ENCODE measurements at places on chromosomes 16 and 17.
A peak's percentile ranks its signal among the peaks of the same experiment; 100 is the strongest.

DNA sequence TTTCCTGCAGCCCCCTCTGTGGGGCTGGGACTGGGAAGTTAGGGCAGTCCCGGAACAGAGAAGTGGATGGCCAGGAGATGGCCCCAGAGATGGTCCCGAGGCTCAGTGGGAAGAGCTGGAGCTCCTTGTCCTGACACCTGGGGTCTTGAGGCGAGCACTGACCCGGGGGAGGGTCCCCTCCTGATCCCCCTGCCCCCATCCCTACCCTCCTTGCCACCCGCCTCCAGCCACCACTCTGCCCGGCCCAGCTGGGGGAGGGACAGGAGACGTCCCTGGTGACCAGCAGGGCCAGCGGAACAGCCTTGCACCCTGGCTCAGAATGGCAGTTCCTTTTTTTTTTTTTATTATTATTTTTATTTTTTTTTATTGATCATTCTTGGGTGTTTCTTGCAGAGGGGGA lies 13.9 kb upstream of the RNF213 start:
- DNase-seq: no peak

DNA sequence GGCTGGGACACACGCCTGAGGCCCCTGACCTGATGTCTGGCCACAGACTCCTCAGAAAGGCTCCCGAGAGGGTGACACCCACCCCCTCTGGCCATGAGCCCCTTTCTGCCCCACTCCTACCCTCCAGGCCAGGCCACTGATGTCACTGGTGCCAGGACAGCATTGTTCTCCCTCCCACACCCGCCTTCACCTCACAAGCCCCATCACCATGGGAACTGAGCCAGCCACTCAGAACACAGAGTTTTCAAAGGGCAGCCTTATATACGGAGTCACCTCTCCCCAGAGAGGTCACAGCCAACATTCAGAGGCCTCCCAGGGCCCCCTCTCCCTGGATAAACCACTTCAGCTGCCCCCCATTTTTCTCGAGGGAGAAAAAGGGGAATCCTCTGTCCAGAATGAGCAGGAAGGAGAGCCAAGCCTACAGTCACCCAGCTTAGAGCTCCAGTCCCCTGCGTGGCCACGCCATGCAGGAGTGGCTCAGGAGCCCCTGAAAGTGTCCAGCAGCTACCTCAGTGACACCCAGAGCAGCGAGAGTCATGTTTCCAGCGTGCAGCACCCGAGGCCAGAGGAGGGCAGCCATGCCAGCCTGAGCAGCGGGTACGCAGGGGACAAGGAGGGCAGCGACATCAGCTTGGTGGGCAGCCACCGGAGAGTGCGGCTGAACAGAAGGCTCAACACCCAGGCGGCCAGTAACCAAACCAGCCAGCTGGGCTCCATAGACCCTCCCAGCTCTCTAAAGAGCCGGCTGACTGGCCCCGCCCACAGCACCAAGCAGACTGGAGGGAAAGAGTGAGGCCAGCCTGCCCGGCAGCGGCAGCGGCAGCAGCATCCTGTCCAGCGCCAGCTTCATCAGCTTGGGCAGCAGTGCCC lies at the start of gene C16orf82:
TSS of gene C16orf82 (plus strand) at position 260 of the 870 bp plus-strand sequence.
- DNase-seq: no peak

- DNase-seq: peak; percentile 79
These were observed 402.1 kb downstream of the SEC14L1 start for GRCh38 chr17:77542551-77543490.

GRCh38 chr16:76963614-76964315 lies 227.2 kb upstream of the MON1B start:
- DNase-seq: no peak

Measured in upper lobe of right lung (tissue), 1 donor.